Midbrain (tissue), 1 donor: ENCODE measurements at places on chromosomes 11 and 22.

GRCh38 chr22:23067691-23068090, 2.6 kb upstream of the GNAZ start:
- no peak for DNase-seq

- no peak for DNase-seq
Measured at GRCh38 chr11:2122907-2123627, 16.1 kb downstream of the IGF2 start.

DNA sequence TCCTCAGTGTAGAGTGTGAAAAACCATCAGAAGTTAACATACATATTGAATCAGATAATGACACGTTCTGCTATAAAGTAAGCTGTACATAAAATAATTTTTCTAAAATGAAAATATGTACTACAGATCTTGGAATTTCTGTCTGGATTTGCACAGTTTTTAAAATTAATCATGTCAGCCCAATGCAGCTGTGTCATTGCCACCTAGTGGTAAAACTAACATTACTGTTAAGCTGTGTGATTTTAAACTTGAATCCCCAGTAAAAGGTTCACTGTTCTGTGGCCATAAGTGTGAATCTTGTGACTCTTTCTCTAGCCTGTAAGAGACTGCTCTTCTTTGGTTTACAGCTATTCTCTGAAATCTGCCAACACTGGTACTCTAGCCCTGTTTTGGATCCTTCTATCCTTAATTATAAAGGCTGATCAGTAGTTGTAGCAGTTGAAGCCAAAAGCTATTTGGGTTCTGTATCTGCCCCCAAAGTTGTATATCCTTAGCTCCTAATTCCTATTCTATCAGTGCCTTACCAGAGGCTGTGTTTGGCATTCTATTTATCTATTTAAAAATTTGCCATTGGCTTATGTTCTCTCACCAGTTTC, 4.0 kb downstream of the JRKL start:
- peak; percentile 54 for DNase-seq

DNA sequence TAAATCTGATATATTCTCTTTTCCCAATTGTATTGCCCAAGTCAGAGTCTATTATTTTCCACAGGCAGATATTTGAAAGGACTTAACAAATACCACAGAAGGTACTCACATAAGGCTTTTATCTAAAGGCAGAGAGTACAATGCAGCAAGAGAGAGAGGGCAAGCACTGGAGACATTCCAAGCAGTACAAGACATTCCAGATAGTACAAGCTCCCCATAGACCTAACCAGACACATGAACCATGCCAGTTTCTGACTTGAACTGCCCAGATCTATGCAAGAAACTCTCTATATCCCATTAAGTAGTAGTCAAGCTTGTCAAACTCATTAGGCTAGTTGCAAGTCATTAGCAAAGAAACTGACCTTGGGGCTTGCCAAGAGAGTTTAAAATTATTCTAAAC, 11.2 kb upstream of the MS4A6E start:
- DNase-seq, result no peak

- DNase-seq, result no peak
Measured at GRCh38 chr11:278001-278951, at the start of gene NLRP6. Gene NLRP6, plus strand, starts transcription at chr11:278407. Its CDS starts 163 bp downstream, at chr11:278570.

- no peak for DNase-seq
Measured at GRCh38 chr22:19879992-19880785, 25.5 kb upstream of the GNB1L start.

DNA sequence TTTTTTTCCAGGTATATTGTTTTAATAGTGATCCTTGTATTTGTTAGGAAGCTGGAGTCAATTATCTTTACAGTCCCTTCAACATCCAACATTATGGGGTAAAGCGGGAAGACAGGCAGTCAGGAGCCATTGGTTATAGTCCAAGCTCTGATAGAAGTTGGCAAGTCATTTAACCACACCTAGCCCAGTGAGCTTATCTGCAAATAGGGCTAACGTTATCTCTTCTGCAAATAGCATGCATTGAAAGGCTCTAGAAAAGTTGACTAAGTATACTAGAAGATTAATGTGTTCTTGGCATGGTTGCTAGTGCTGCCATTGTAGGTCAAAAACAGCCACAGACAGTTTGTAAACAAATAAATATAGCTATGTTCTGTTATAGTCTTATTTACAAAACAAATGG, 520.7 kb downstream of the OPCML start:
- no peak for DNase-seq

DNA sequence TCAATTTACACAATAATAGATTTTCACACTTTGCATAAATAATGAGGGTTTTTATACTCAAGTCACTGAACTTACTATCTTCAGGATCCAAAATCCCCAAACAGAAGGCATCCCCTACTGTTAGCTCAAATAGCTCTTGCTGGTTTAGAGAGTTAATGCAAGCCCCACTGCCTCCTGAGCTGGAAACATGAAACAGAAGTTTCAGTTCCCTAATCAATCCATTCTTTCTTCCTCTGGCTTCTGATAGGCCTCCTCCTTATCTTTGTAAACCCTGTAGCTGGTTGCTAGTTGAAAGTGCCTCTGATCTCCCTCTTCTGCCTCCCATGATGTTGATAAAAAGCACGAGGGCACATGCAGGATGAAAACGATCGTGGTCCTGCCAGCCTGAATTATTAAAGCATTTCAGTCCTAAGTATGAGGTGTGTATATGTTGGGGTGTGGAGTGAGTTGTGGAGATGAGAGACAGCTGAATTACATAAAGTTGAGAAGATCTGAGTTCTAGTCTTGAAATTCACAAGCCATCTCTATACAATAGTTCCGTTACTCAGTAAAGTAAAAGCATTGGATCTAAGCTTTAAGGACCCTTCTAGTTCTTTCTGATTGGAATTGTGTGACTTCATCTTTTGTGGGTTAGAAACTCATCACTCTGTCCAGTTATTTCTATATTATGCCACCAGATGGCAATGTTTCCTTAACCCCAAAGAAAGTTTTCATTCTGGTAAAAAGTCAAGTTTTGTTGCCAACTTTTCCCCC, 35.0 kb upstream of the EHF start:
- peak; percentile 76 for DNase-seq

DNA sequence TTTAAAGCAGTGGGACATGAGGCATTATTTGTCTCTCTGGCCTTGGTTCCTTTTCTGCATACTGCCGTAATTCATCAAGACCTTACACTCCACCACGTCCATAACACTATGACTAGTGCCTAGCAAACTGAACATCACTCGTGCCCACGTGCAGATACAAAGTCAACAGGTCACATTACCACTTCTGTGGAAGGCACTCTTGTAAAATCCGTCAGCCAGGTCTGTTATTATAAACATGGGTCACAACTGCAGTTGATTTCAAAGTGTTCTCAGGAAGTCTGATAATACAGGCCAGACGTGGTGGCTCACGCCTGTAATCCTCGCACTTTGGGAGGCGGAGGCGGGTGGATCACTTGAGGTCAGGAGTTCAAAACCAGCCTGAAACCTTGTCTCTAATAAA, 14.1 kb downstream of the VSIG10L2 start:
- no peak for DNase-seq

- no peak for DNase-seq
Measured at GRCh38 chr22:47113853-47114415, 351.5 kb downstream of the TBC1D22A start.

GRCh38 chr11:130118165-130118564, 41.4 kb upstream of the ST14 start:
- DNase-seq, result no peak

DNA sequence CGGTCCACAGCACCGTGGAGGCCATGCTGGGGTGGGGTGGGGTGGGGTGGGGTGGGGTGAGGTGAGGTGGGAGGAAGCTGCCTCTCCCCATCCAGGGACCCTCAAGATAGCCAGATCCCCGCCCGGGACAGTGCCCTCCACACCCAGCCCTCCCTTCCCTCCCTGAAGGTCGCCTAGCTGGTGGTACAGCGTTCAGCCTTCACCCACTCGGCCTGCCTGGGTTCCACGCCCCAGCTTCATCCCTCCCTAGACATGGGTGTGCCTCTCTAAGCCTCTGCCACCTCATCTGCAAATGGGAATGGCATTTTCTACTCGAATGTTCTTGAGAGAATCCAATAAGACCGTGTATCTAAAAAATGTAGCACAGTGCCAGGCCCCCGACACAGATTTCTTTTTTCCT, 17.8 kb downstream of the KCTD17 start:
- no peak for DNase-seq

DNA sequence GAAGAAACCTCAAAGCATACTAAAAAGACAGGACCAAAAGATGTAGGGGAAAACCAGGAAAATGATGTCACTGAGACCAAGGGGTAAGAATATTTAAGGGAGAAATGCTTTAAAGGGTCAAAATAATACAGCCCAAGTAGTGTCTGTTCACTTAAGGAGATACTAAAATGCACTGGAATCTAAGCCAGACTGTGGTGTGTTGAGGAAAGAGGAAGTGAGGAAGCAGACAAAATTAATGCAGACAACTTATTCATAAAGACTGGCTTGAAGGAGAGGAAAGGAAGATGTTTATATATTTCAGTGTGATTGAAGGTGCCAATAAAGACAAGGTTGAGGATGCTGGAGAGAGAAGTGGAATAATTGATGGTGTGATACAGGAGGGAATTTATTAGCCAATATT, 15.7 kb downstream of the ZNF215 start:
- no peak for DNase-seq

DNA sequence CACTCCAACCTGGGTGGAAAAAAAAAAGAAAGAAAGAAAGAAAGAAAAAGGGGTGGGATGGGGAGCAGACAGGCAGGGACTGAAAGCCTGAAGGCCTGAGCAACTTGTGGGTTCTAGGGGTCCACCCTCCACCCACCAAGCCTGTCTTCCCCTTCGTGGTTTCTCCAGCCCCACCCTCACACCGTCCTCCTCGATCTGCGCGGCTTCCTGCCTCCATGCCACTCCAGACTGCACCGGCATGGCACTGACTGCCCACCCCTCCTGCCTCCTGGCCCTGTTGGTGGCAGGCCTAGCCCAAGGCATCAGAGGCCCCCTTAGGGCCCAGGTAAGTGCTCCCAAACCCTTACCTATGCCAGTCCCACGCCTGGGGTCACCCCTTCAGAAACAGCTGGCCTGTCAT, at the start of gene CTSW:
CTSW (plus strand) TSS at position 221 of the 400 bp plus-strand sequence; CDS start at position 239, 18 bp downstream.
- DNase-seq, result no peak

DNA sequence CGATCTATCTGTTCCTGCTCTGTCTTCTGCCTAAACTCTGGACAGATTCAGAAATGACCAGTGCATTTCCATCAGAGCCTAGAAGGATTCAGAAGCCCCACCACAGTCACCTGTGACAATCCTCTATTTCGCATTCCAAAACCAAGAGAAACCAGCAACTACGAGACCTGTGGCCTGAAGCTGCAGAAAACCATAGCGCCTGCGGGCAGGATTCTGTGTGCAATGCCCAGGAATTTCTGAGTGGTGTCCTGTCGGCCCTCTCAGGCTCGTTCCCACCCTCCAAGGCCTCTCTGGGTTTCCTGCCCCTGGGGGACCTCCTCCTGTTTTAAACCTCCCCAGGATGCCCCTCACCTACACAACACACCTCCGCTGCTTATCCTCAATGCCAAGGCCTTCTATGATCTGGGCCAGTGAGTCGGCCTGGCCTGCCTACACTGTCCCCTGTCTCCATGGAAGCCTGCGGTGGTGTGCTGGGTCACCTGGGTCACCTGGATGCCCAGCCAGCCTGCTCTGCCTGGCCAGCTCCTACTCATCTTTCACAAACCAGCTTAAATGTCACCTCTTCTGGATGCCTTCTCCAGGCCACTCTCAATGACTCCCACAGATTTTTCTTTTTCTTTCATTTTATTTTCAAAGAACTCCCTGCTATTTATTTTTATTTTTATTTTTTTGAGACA, 198.3 kb downstream of the CEP164 start:
- DNase-seq, result no peak

DNA sequence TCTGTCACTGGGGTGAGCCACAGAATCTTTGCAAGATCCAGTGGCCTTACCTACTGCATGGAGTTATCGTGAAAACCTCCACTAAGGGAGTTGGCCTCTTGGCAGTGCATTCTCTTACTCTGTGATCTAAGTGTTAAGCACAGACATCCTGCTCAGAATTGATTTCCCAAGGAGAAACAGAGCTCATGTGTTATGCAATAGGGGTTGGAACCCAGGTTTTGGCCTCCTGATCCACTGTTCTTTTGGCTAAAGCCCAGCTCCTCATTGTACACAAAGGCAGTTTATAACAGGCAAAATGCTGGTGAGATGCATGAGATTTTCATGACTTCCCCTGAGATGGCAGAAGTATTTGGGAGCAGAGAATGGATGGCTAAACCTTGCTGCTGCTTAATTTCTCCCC, 11.8 kb downstream of the DTX4 start:
- DNase-seq, result no peak

GRCh38 chr11:30434901-30435300, 112.0 kb downstream of the ARL14EP start:
- no peak for DNase-seq

- DNase-seq, result no peak
Measured at GRCh38 chr11:79108851-79109250, 332.0 kb downstream of the TENM4 start.

GRCh38 chr11:7508087-7508486, 5.7 kb upstream of the PPFIBP2 start:
- DNase-seq, result no peak

DNA sequence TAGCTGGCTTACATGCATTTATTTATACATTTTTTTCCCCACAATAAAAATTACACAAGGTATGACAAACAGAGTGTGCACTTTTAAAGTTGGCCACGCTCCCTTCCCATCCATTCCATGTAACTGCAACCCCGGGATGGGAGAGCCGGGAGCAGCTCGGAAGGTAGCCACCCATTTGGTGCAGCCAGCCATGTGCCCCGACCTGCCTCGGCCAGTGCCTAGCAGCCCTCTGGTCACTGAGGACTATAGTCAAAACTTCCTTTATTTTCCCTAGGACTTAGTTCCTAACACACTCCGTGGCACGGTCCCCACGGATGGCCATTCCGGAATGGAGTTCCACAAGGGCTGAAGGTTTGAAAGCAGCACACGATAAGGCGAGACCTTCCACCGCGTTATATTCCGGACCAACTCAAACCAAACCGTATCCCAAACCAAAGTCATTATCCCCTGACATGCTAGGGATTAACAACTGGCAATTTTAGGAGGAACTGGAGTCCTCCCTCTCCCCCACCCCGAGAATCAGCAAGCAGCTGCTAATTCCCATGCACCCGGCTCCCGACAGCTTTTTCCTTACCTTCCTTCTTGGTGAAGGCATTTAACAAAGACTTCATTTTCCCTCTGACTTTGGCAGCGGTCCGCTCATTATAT, 426.4 kb downstream of the SHANK2 start:
- no peak for DNase-seq

DNA sequence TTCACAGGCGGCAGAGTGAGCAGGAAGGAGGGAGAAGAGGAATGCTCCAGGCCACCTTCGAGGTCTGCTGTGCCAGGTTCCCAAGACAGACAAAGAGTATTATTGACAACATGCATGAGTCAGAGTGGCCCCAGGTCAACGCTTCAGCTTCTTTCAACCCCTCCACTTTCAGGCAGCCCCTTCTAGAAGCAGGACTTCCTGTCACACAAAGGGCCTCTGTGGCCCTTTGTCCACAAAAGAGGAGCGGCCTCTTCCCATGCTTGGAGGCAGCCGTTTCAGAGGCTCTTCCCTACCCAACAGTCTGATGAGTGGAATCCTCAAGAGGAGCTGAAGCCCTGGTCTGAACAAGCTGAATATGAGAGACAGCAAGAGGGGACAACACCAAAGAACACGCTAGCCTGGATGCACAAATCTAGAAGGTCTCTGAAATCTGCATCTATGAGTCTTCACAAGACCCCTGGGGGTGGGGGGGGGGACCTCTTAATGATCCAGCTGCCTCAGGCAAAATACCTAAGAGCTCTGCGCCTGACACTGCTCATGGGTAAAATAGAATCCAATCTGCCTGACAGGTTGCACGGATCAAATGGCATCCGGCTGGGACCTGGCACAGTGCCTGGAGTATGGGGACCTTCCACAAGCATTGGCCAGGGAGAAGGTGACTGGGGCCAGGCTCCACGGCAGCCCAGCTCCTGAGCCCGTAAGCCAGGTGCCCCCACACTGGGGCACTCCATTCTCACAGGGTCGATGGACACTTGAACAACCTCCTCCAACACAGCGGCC, 67.5 kb downstream of the PACSIN2 start:
- no peak for DNase-seq
